Cerebellar cortex (tissue), 1 donor: ENCODE measurements at places on chromosomes 7 and 10.
A peak's percentile ranks its signal among the peaks of the same experiment; 100 is the strongest.

GRCh38 chr10:60848126-60848525, 69.8 kb downstream of the CDK1 start:
- no peak for DNase-seq

- no peak for DNase-seq
These were observed 87.2 kb upstream of the UNC5B start for GRCh38 chr10:71124921-71125748.

DNA sequence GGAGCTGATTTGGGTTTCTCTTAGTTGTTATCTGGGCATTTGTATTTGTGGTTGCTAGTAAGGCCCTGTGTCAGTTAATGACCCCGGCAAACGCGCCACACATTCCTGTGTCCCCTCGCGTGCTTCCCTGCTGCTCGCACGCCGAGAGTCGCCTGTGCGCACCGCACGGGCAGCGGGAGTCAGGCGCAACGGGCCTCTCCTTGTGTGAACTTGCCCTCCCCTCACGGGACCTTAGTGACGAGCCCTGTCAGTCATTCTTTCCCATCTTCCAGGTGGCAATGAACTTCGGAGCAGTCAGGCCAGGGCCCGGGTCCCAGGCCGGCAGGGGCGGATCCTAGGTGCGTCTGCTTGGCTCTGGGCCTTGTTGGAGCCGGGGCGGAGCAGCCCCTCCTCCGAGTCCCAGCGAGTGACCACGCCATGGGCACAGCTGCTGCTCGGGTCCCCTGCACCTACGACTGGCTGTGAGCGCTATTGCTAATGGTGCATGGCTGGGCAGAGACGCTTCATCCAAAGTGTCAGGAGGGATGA, 12.4 kb upstream of the PRKAR1B start:
- no peak for DNase-seq

DNA sequence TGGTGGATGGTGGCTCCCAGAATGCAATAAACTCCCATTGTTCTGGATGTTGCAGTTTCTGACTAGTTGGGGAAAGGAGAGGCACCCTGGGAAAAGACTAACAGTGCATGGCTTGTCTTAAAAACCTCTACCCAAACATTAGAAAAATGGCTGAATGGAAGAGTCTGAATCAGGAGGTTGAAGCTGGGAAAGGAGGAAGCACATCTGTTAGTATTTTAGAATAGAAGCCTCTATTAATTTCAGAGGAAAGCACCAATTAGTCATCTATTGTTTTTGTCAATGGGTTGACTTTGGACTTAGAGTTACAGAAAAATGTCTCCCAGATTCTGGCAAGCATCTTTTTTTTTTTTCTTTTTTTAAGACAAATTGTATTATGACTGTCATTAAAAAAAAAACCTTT, 56.1 kb upstream of the ELMO1 start:
- DNase-seq = no peak

GRCh38 chr10:49090189-49090575, 25.1 kb downstream of the VSTM4 start:
- DNase-seq = no peak

GRCh38 chr7:29297194-29297890, 102.8 kb downstream of the CHN2 start:
- peak; percentile 72 for DNase-seq

GRCh38 chr7:69211739-69212138, 386.5 kb upstream of the AUTS2 start:
- DNase-seq = no peak

GRCh38 chr10:131788386-131788785, 112.4 kb upstream of the PPP2R2D start:
- DNase-seq = no peak

DNA sequence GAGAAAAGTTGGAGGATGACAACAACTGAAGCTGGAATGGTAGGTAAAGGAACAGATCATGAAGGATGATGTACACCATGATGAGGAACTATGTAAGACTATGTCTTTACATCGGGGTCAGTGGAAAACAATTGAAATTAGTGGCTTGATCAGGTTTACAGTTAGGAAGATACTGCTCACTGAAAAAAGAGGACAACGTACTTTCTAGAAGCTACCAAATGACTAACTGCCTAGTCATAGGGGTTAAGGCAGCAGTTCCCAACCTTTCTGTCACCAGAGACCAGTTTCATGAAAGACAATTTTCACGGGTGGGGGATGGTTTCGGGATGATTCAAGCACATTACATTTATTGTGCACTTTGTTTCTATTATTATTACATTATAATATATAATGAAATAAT, 91.6 kb upstream of the ANKRD1 start:
- DNase-seq = no peak

DNA sequence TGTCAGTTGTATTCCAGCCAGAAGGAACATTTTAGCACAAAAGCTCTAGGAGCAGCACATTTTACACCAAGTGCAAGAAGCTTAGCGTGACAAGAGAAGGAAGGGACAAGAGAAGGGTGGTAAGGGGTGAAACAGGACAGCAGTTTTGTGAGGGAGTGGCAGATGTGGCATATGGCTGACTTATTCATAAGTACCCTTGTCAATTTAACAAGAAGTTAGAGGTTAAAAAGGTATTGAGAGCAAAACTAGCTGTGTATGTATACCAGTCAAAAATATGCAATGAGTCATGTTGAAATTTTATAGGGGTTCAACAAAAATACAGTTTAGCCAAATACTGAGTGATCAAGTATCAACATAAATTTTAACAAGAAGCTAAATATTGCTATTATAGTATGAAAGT, 561.5 kb upstream of the POT1 start:
- DNase-seq = no peak

DNA sequence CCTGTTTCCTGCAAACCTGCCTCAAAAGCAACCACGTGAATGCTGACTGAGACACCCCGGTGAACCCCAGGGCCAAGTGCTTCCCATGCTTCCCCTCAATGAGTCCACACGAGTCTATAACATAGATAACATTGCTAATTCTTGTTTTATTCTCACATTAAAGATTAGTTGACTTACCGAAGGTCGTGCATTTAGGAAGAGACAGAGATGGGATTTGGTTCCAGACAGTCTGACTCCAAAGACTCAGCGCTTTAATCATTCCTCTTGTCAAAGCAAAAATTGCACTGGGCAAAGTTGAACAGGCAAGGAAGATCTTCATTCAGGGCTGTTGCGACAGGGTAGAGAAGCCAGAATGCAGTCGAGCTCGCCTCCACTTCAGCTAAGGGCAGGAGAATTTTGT, 435.6 kb upstream of the C7orf33 start:
- no peak for DNase-seq

DNA sequence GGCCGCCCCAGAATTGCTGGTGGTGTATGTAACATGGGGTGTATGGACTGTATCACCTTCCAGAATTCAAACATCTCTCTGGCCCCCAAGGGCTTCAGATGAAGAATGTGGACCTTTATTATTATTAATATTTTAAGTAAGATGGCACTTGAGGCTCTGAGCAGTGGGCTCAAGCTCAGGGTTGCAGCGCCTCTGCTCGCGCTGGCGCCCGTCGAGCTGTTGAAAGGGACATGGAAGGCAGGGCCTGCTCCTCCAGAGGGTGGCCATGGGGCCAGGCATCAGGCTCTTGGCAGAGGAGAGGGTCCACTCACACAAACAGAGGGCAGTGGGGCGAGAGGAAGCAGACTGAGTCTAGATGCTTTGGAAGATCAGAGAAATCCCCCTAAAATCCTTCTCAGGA, 120.2 kb downstream of the NT5C2 start:
- DNase-seq = no peak

DNA sequence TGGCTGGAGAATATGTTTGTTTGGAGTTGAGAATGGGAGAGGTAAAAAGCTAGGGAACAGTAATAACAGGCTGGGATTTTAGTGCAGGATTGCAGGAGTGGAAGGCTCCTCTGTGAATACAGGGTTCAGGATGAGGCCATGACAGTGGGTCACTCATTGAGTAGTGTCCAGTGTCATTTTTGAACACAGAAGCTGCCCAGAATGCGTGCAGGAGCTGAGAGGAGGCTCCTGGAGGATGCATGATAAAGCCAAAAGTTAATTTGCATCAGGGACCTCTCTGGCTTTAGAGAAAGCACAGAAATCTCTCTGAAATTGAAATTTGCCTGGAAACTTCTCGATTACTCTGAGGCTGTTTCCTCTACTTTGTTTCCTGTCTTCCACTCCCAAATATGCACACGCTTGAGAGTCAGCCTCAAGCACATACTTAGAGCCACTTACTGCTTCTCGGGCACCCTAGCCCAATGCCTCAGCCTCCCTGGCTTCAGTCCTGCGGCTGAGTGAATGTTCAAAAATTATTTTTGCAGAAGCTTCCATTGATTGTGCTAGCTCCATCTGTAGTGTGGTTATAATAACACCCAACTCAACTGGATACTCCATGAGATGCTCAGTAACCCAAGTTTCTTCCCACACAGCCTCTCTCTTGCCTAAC, 1.8 kb upstream of the GALNT17 start:
- DNase-seq = peak; percentile 13

- no peak for DNase-seq
These were observed 288.2 kb upstream of the SEMA3D start for GRCh38 chr7:85475071-85475470.

- peak; percentile 42 for DNase-seq
These were observed 61.3 kb upstream of the TRIL start for GRCh38 chr7:29019387-29019786.

- DNase-seq = peak; percentile 59
These were observed 576 bp upstream of the CSGALNACT2 start for GRCh38 chr10:43137717-43138020.

DNA sequence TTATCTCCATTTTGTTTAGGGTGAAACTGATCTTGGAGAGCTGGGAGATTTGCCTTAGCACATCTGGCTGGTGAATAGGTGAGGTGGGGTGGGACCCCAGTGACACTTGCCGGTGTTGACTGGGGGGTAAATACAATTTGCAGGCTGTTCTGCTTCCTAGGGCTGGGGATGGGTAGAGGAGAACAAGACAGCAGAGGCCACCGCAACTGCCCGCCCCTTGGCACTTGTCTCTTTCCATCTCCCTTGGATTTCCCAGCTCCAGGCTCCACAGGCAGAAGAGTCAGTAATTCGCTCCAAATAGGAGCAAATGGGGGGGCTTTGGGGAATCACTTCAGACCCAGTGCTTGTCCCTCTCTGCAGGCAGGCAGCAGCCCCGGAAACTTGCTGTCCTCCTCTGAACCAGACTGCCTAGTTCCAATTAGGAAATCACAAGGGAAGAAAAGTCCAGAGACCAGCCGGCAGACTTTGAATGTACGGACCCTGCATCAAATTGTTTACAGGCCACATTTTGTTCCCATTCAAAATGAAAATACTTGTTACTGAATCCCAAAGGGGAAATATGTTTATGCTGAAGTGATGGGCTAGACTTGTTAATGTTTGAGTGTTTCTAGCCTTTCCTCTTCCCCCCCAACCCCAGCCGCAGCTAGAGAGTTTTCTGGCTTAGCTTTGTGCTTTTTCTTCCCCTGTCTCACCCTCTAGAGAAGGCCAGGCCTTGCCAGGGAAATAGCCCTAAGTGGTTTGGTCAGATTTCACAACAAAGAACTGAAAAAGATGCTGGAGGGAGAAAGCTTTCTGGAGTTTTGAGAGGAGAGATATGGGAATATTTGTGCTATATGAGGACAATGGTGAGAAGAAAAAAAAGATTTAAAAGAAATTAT, 10.0 kb upstream of the INPP5F start:
- no peak for DNase-seq
